ENCODE measurements at places on chromosomes 5 and 9. TPM values are rescaled to one million over a fixed set of nuclear protein-coding genes. Genes with fewer than 3 reads are reported as not detected.

CWC27 gene
- 18.2 TPM for total RNA-seq

RNF145 gene
- total RNA-seq, result 43.9 TPM

PALM2AKAP2 gene
- not detected for total RNA-seq

C5orf52 gene
- not detected for total RNA-seq

C1QTNF2 gene
- total RNA-seq, result not detected

LMX1B gene
- total RNA-seq, result not detected

LCN2 gene
- total RNA-seq, result not detected

PCDHGA7 gene
- 0.91 TPM for total RNA-seq

SLC25A48 gene
- not detected for total RNA-seq

IFNA21 gene
- total RNA-seq, result not detected

PCDHGC5 gene
- total RNA-seq, result not detected

LHX3 gene
- total RNA-seq, result not detected

IL4 gene
- total RNA-seq, result not detected

LECT2 gene
- not detected for total RNA-seq

SLC6A19 gene
- total RNA-seq, result not detected

C9orf153 gene
- total RNA-seq, result not detected

SLC34A1 gene
- total RNA-seq, result not detected

LCN15 gene
- total RNA-seq, result not detected

GPR151 gene
- total RNA-seq, result not detected

SUB1 gene
- total RNA-seq, result 141 TPM

DMRT2 gene
- total RNA-seq, result not detected

SLC34A3 gene
- not detected for total RNA-seq

DAPK1 gene
- total RNA-seq, result 44.4 TPM

SPINK1 gene
- not detected for total RNA-seq

ALDH1A1 gene
- 124 TPM for total RNA-seq

PRUNE2 gene
- 3.2 TPM for total RNA-seq

ENHO gene
- not detected for total RNA-seq

FGF1 gene
- total RNA-seq, result not detected
